ENCODE measurements at places on chromosomes 5 and 9.

- DNase-seq = no peak
These were observed 554.0 kb upstream of the KLF4 start for GRCh38 chr9:108043585-108043984.

GRCh38 chr5:12246036-12246435 lies 341.8 kb upstream of the CTNND2 start:
- DNase-seq = no peak

GRCh38 chr5:67153292-67153691 lies 43.3 kb downstream of the CD180 start:
- DNase-seq = no peak

GRCh38 chr5:11334404-11334803 lies 569.8 kb downstream of the CTNND2 start:
- no peak for DNase-seq

- DNase-seq = no peak
These were observed 20.2 kb downstream of the FUBP3 start for GRCh38 chr9:130599625-130600024.

- DNase-seq = no peak
These were observed 26.9 kb downstream of the COL15A1 start for GRCh38 chr9:98970532-98971041.

GRCh38 chr9:136610426-136610825 lies 52.3 kb upstream of the EGFL7 start:
- no peak for DNase-seq

GRCh38 chr9:125650271-125650737 lies 56.7 kb downstream of the MAPKAP1 start:
- DNase-seq = peak; percentile 70

DNA sequence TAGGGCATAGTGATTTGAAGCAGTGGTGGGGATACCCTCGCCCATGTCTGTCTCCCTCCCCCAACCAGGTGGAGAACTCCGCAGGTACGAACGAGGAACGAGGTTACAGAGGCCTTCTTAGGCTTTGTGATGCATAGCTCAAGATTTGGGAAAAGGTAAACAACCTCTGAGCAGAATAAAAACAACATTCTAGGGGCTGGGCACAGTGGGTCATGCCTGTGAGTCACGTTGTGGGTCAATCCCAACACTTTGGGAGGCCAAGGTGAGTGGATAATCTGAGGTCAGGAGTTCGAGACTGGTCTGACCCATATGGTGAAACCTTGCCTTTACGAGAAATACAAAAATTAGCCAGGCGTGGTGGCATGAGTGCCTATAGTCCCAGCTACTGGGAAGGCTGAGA lies 3.6 kb upstream of the LCP2 start:
- DNase-seq = no peak

GRCh38 chr9:21491756-21492155 lies 9.6 kb upstream of the IFNE start:
- DNase-seq = no peak

- DNase-seq = no peak
These were observed 252.9 kb downstream of the CWC27 start for GRCh38 chr5:65021527-65022226.

DNA sequence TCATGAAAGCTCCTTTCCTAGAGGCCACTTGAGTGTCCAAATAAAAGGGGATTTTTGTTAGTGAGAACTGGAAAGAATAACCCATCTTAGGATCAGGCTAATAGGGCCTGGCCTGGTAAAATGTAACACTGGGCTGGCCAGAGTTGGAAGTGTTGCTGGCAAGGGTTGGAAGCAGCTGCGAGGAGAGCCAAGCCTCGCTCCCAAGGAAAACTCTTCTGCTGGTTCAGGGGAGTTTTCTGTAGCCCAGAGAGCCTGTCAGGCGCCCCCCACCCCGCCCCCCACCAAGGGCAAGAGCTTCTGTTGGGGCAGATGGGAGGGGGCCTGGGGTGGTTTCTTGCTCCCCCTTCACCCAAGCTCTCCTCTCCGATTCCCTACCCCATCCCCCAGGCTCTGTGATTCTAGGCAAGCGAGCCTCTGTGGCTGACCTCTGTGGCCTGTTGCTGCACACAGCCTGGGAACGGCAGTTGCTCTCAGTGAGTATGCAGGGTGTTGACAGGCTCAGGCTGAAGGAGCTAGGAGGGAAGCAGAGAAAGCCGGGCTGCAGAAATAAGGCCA lies 547.8 kb downstream of the CCDC171 start:
- no peak for DNase-seq

- peak; percentile 96 for DNase-seq
These were observed 56.7 kb downstream of the ARHGAP26 start for GRCh38 chr5:142826741-142827492.

GRCh38 chr9:36093384-36093783 lies 43.1 kb upstream of the GLIPR2 start:
- DNase-seq = no peak

DNA sequence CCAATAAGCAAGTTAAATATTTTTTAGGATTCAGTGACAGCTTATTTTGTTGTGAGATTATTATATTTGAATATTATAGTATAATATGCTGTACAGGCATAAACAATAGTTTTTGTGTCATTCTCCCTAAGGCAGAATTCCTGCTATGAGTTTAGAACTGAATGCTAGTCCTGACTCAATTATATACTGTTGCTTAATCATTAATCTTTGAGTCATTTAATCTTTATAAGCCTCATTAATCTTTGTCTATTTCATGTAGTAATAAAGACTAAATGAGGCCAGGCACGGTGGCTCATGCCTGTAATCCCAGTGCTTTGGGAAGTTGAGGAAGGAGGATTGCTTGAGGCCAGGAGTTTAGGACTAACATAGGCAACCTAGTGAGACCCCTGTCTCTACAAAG lies 3.6 kb upstream of the DCP2 start:
- no peak for DNase-seq

DNA sequence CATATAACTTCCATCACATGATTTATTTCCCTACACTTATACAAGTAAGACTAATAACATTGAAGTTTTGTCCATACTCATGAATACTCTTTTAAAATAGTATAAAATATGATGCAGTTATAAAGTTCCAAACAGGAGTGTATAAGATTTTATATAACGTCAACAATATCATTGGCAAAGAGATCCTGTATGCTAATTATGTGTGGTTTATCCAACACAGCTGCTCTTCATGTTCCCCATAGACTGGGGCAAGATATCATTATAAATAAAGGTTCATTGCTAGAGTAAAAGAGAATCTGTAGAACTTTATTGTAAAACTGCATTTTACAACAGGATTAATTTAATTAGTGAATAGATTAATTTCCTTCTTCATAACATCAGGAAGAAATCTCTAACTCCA lies 16.9 kb downstream of the CDH9 start:
- no peak for DNase-seq

GRCh38 chr5:26843677-26844076 lies 194.7 kb downstream of the CDH9 start:
- DNase-seq = no peak

GRCh38 chr5:2353211-2353610 lies 398.3 kb downstream of the IRX2 start:
- DNase-seq = no peak

- no peak for DNase-seq
These were observed 61.0 kb downstream of the GTF3C4 start for GRCh38 chr9:132731230-132731629.

DNA sequence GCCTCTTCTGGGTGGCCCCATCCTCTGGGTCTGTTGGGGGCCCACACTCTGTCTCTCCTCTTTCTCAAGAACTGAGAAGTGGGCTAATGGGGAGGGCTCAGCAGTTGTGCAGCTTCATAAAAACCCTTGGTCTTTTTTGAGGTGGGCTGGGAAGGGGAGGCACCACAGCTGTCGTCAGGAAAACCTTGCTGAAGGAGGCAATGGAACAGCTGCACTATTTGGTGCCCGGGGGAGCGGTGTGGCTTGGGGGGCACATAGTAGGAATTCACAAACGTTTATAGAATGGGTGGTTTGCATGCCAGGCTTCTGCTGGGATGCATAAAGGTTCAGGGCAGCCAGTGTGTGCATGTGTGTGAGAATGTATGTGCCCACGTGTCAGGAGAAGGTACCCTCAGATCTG lies 3.2 kb upstream of the IER5L start:
- DNase-seq = no peak

- DNase-seq = no peak
These were observed 837.2 kb downstream of the EFNA5 start for GRCh38 chr5:106833517-106833916.

Measured in HT1080 (cell line).